ENCODE measurements at places on chromosomes 3 and 15.

GRCh38 chr3:72821161-72821781 lies 27.0 kb downstream of the SHQ1 start:
- DNase-seq: peak; percentile 64

- no peak for DNase-seq
Observed at GRCh38 chr3:71979175-71979574, 194.2 kb upstream of the PROK2 start.

DNA sequence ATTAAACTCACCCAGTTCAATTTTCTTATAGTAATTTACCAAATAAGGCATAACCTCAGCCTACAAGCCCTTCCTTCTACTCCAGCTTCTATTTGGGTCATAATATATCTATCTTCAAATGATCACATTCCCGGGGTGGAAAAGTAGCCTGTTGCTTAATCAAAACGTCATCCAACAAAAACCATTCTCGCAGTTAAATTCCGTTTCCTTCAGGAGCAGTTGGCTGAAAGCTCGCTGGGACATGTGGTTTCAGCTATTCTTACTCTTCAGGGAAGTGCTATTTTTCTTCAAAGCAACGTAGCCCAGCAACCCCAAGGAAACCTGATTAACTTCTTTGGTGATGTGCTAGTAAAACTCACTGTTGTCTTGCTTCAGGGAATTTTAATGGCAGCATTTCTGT lies 59.6 kb downstream of the MAGI1 start:
- peak; percentile 80 for DNase-seq

DNA sequence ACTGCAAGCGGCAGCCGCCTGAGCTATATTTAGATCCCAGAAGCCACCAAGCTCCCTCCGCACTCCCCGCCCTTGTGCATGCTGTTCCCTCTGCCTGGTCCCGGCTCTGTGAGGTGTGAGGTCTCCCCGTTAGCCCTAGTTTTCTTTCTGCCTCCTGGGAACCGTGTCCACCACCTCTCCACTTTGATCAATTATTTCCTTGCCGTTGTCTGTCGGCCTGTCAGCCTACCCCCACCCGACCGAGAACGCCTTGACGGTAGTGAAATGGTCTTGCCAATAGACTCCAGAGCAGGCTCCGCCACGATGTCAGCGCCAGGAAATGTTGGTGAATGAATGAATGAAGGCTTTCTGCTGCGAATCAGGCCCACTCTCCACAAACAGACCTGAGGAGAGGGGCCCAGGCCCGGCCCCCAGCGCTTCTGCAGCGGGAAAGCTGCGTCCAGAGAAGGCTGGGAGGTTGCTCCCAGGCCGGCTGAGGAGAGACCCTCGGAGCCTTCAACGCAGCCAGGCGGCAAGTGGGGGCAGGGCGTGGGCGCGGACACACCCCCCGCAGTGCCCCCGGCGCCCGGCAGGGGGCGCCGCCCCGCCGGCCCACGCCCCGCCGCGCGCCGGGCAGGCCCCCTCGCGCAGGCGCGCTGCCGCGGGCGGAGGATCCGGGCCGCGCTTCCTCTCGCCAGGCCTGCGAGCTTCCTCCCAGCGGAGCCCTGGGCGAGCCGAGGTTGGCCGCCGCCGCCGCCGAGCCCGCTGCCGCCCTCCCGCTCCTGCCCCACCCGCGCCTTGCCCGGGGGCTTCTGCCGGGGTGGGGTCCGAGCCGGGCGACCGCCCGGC lies at the start of gene CSK:
CSK (plus strand) TSS at position 650 of the 828 bp plus-strand sequence. CDS start 16,218 bp downstream, outside the sequence.
- DNase-seq: peak; percentile 93

- DNase-seq: no peak
Observed at GRCh38 chr3:2810723-2811122, 299.5 kb downstream of the IL5RA start.

DNA sequence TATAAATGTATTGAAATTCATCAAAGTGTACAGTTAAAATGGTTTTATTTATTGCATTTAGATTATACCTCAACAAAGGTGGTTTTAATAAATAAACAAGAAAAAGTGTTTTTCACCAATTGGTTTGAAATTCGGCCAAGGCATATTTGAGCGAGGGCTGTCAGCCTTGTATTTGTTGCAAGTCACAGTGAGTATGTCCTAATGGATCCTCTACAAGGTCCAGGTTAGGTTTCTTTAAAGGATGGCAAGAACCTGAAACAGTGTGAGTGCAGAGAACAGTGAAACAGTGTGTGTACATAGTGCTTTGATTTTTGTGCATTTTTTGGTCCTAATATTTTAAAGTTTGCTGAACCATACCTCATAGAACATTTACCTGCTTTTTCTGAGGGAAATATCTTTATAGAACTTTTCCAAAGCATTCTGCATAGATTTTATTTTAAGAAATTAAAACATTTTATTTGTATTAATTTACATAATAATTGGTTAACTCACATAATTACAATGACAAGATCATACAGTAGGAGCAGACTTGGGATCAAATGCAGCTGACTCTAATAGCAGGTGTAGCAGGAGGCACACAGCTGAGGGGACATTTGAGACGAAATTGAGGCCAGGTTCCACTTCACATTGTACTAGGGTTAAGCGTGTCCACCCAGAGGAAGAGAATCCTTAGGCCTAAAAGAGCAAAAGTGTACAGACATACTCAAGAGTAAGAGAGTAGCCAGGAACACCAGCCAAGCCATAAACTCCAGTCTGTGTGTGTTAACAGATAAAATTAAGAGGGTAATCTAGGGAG lies 428.8 kb upstream of the TPRG1 start:
- DNase-seq: no peak

All from spinal cord (tissue), 10 donors.